ENCODE measurements at places on chromosomes 4 and X. TPM values are rescaled to one million over a fixed set of nuclear protein-coding genes. Genes with fewer than 3 reads are reported as not detected.

The TIGD4 gene
- total RNA-seq: 0.17 TPM

The PLK4 gene
- 0.66 TPM for total RNA-seq

The GRIA2 gene
- not detected for total RNA-seq

The AIMP1 gene
- total RNA-seq: 18.7 TPM

The HPSE gene
- 1.6 TPM for total RNA-seq

The HSPA4L gene
- total RNA-seq: 24.8 TPM

The CXCL11 gene
- 0.15 TPM for total RNA-seq

The FAM53A gene
- 2.3 TPM for total RNA-seq

The KLHL4 gene
- total RNA-seq: 0.58 TPM

Measured in smooth muscle cell of trachea (primary cell).